ENCODE measurements at places on chromosomes 12 and 14.

DNA sequence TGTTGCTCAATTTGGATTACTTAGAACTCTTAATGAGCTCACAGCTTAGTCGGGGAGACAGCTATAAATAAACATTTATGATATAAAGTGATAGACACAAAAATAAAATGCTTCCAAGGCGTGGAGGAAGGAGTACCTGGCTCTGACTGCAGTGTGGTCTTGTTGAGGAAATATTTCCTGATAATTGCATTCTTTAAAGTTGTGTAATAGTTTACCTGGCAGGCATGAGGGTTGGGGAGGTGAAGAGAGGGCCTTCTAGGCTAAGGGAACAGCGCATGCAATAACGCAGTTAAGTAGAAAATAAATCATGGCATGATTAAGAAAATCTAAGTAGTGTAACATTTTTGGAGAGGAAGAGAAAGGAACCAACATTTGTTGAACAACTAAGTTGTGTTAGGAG is 260.5 kb upstream of the ATP2B1 start:
- peak; percentile 69 for DNase-seq

- DNase-seq: no peak
Observed at GRCh38 chr12:48038085-48038484, 33.8 kb upstream of the COL2A1 start.

GRCh38 chr12:129701631-129702101 is 202.2 kb downstream of the TMEM132D start:
- DNase-seq: no peak

DNA sequence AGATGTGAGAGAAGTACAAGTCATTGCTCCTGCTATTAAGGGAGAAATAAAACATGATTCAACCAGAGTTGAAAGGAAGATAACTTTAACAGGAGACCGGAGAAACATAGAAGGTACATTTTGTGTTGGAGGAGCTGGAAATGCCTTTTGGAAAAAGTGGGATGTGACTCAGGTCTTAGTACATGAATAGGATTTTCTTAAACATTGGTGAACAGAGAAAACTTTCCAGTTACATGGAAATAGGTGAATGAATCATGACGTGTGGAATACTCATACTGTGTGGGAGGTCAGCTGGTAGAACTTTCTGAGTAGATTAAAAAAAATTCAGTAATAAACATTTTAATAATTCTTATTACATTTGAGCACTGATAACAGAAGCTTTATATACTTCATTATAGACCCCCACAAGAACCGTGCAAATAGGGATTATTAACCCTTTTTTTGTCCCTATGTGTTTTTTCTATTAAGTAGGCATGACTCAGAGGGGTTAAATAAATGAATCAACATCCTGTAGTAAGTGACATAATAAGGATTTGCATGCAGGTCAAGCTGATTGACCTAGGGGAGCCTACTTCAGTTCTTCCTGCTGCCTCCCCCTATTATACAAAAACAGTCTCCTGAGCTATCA is 710.5 kb downstream of the NOVA1 start:
- peak; percentile 9 for DNase-seq

GRCh38 chr14:64877846-64878245 is 1.9 kb downstream of the SPTB start:
- DNase-seq: no peak

GRCh38 chr12:65665817-65666216 is 158.5 kb upstream of the HMGA2 start:
- DNase-seq: no peak

GRCh38 chr14:52094546-52095271 is 25.9 kb upstream of the NID2 start:
- no peak for DNase-seq

- no peak for DNase-seq
Observed at GRCh38 chr12:94593822-94594442, 56.4 kb downstream of the TMCC3 start.

- no peak for DNase-seq
Observed at GRCh38 chr14:68791078-68791901, 1.6 kb downstream of the ZFP36L1 start.

GRCh38 chr12:67751381-67751928 is 102.9 kb downstream of the DYRK2 start:
- no peak for DNase-seq

DNA sequence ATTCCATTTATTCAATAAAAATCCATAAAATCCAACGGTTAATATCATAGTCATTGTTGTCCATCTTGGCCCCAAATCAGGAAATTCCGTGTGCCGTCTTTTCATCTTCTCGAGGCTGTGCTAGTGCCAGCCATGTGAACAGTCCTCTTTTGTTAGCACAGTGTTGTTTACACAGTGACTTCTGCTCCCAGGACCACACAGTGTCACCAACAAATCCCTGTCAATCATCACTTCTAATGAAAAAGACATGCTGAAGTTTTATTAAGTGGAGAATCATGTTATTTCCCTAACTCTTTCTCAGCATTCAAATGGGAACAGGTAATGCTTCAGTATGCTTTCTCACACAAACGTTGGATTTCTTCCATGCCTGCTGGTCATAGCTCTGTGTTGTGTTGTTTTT is 1.9 kb upstream of the SLCO1A2 start:
- DNase-seq: no peak

- no peak for DNase-seq
Observed at GRCh38 chr14:50352584-50352983, 40.5 kb downstream of the DMAC2L start.

- DNase-seq: no peak
Observed at GRCh38 chr12:41511247-41511646, 323.1 kb downstream of the PDZRN4 start.

DNA sequence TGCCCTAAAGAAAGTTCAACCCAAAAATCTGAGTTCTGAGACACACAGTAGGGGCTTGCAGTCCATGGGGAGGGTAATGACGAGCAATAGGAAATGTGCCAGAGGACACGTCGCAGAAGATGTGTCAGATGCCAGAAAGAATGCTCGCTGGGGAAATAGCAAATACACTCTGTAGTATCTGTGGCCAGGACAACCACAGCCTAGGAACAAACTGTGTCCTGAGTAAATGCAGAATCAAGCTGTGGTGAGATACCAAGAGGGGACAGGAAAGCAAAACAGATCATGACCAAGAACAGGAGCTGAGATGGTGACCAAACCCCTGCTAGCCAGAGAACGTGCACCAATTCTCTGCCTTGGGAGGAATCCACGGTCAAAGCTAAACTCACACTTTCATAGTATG is 9.1 kb downstream of the CRACR2A start:
- DNase-seq: no peak

DNA sequence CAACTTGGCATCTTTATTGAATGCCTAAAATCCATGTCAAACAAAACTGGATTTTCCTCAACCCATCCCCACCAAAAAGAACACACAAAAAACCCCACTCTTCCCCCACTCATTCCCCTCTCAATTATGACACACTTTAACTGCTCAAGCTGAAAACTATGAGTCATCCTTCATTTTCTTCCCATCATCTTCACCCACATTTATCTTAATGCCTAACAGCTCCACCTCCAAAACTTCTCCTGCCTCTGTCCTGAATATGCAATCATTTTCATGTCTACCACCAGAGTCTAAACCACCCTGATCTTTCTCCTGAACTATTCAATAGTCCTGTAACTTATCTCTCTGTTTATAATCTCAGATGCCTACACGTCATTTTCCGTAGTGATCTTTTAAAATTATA is 239.7 kb downstream of the BCAT1 start:
- no peak for DNase-seq

- DNase-seq: no peak
Observed at GRCh38 chr12:108307006-108307405, 32.1 kb downstream of the CMKLR1 start.

DNA sequence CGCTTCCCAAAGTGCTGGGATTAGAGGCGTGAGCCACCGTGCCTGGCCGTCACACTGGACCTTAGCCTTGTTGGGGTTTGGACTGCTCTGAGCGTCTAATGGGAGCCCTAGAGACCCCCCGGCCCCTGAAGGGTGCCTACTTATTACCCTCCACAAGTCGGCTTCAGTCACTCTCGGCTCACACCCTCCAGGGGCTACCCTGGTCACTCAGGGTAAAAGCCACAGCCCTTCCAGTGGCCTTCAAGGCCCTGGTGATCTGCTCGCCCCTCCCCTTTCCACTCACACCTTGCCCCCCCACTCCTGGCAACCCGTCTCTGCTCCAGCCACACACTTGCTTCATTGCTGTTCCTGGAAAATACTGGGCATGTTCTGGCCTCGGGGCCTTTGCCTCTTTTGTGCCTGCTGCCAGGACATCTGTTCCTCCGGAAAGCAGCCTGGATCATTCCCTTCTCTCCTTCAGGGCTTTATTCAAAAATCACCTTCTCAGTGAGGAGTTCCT is 3.6 kb upstream of the MORN3 start:
- DNase-seq: peak; percentile 29

- DNase-seq: no peak
Observed at GRCh38 chr12:6824085-6824775, 2.6 kb downstream of the GPR162 start.

- DNase-seq: no peak
Observed at GRCh38 chr14:58479975-58480374, 52.5 kb downstream of the KIAA0586 start.

DNA sequence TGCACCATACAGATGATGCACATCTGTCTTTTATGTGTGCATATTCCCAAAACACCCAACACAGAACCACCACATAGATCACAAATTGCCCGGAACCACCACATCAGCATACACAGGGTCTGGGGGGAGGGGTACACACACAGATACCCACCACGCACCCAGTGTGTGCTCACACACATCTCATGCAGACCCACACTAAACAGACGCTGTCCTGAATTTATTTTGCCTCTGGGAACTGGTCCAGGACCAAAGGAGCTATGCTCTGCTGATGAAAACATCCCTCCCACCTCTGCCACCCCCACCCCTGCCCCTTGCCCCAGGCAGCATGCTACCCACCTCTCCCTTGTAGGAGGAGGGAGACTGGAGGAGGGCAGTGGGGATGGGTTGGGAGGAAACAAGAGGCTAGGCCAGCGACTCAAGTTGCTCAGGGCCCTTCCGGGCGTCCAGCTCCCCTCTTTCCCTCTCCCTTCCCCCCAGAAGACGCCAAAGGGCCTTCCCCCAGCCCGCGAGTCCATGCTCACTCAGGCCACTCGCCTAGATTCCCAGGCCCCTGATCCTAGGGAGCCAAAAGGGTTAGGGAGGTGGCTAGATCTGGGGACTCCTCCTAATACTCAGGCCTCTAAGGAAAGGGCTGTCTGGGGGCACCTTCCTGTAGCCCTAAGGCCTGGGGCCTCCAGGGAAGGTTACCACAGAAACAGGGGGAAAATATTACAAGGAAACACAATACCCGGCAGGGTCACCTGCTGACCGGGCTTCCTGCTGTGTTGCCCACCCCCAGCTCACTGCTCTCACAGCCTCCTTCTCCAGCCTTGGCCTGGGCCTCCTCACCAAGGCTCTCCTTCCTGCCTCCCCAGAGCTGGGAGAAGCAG is 3.1 kb downstream of the HDAC7 start:
- no peak for DNase-seq
